ENCODE measurements at places on chromosomes 5 and 9.

DNA sequence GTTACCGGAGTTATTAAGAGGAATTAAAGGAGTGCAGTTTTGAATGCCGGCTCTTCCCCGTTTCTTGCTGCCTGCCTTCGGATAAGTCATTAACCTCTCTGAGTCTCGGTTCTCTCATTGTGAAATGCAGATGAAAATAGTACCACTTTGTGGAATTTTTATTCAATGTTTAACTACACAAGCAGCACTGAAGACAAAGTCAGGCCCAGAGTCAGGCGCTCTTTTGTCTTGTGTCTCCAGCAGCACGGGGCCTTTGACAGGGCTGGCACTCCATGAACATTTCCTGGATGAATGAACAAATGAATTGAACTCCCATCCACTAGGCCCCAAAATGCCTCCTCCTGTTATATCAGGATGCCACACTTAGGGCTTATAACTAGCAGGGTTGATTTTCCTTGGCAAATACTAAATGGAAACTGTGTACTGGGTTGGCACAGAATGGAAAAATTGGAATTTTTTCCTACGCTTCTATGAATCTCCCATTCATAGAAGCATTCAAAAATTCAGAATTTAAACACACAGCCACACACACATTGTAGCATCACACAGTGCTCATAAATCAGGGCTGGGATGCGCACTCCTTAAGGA is 332.8 kb downstream of the MLLT3 start:
- no peak for DNase-seq

- DNase-seq = no peak
Measured at GRCh38 chr9:134383148-134383547, 56.9 kb downstream of the RXRA start.

DNA sequence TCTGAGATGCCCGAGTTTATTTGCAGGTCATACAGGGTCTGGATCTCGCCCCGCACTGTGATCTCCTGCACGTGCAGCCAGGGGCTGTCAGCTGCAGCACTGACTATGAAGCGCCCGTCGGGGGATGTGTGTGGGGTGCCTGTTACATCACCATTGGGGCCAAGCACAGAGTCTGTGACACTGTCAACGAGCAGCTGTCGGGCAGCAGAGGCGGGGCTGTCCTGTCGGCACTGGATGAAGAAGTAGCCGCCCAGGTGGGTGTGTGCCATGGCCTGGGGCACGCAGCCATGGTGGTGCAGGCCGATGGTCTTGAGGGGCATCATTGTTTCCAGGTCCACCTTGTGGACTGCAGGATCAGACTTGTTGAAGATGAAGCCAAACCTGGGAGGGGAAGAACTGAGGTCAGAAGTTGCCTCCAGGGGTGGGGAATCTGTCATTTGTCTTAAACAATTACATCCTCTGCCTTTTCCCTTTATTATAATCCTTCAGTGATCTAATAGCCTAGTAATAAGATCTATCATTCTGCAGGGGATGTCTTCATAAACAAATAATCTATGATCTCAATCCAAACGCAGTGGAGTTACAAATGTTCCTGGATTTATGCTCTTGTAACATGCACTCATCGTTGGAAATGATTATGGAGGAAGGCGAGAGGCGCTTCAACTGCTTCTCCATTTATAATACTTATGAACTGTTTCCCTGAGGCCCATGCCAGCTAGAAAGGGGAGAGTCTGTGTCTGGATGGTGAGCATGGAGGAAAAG is 147.8 kb downstream of the HSPA4 start:
- DNase-seq = no peak

GRCh38 chr9:83800236-83801033 is 17.1 kb downstream of the GKAP1 start:
- no peak for DNase-seq

- no peak for DNase-seq
Measured at GRCh38 chr5:112583166-112583565, 154.5 kb upstream of the APC start.

GRCh38 chr5:72302171-72302570 is 17.9 kb downstream of the MRPS27 start:
- DNase-seq = no peak

- no peak for DNase-seq
Measured at GRCh38 chr5:150441813-150442698, 7.5 kb downstream of the RPS14 start.

DNA sequence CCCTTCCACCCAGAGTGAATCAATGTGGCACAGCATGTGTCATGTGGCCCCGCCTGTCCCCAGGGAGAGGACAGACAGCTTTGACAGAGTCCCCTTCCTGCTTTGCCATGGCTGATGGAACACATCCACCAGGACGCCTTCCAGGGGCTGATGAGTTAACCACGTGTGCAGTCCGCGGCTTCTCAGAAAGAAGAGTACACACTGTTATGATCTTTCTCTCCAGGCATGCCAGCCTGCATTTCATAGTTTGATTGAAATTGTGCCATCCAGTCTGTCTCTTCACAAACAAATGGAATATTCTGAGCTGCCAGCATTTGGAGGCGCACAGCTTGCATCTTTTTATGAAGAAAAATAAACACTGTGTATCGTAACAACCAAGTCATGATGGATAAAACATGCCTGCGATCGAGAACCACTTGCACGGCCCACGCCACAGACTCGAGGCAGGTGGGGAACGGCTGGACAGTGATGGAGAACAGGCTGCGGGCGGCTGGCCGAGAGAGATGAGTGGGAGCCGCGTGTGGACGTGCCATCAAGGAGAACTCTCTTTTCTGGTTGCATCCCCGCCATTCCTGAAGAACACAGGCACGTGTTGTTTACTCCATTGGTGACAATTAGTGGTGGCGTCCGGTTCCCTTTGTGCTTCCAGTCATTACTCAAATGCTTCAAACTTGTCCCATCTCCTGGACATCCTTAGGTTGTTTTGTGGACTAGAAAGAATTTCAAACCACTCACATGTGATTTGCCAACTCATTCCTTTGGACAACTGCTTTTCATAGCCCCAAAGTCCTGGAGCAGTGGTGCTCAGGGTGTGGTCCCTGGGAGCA is 220.2 kb downstream of the AGTPBP1 start:
- no peak for DNase-seq

- DNase-seq = no peak
Measured at GRCh38 chr5:95938766-95939165, 22.9 kb downstream of the ELL2 start.

GRCh38 chr9:36031774-36032555 is 4.7 kb upstream of the RECK start:
- DNase-seq = no peak

DNA sequence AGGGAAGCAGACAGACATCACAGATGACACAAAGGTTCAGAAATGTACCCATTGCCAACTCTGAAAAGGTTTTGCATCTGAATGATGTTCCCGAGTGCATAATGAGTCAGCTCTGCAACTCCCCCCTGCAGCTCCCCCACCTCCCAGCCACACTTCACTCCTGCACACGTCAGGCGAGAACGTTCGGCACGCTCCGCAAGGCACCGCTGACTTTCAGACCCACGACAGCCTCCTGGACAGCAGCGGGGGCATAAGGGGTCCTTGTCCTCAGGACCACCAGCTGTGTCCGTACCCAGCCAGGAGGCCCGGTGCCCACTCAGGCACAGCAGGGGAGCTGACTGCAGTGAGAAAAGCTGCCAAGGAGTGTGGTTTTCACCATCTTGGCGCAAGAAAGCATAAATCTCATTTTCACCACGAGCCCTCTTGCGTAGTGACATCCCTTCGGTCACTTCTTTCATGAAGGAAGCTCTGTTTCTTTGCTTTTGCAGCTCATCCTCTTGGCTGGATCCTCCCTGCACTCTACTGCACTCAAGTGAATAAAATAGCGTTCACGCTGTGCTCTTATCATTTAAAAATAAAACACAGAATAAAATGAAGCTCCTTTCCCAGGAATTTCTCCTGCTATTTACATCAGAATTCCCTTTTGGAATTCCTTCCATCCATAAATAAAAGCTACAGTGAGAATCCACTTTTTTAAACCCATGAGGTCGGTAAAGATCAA is 9.9 kb downstream of the GFPT2 start:
- no peak for DNase-seq

GRCh38 chr9:134271338-134272301 is 54.6 kb upstream of the RXRA start:
- no peak for DNase-seq

DNA sequence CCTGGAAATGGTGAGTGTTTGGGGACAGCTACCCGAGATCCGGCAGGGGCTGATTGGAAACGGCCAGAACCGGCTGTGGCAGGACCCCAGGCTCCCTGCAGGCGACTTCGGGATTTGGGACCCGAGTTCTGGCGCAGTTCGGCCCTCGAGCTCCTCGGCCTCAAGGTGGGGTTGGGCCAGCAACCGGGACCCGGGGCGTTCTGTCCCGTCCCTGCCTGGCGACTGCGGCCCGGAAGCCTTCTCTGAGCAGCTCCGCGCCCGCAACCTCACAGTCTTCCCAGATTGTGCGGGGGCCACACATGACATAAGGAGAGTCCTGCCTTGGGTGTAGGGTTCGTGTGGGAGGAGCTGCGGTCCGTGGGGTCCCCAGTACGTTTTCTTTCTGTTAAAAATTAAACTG is 23.2 kb upstream of the NEURL1B start:
- DNase-seq = no peak

DNA sequence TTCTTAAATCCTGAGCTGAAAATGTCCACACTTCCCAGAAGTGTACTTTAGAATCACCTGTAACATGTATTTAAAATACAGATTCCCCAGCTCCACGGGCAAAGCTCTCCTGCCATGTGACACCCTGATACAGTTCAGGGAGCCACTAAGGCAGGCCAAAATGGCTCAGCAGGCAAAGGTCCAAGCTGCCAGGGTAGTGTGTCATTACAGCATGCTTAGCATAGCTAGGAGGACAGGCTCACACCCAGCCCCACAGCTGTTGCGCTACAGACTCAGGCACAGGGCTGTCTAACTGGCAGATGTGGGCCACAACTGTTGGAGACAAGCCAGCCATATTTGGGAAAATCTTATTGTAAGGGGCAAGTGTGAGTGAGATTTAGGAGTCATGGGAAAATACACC is 73.0 kb downstream of the C9orf85 start:
- DNase-seq = no peak

GRCh38 chr5:91840412-91840811 is 457.3 kb upstream of the ARRDC3 start:
- no peak for DNase-seq

- DNase-seq = no peak
Measured at GRCh38 chr9:32413424-32413823, 29.0 kb downstream of the ACO1 start.

- no peak for DNase-seq
Measured at GRCh38 chr9:71690063-71690688, 78.1 kb downstream of the CEMIP2 start.

GRCh38 chr9:1048231-1048619 is 1.9 kb upstream of the DMRT2 start:
- DNase-seq = no peak

- DNase-seq = no peak
Measured at GRCh38 chr5:136909906-136910305, 544.6 kb upstream of the TRPC7 start.

DNA sequence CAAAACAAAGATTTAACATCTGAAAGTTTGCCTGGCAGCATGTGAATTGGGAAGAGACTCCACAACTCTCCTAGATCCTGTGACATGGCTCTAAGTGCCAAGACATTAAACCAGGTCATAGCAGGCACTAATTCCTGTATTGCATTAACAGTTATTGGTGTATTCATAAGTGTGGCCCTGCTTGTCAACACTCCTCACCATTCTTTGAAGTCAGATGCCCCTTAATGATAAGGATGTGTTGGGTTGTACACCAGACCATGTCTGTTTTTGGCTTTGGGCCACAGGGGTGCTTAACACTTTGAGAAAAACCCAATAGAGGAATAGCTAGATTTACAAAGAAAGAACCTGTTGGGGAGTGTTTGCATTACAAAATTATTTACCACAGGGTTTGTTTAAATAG is 43.4 kb upstream of the PDE8B start:
- DNase-seq = no peak

- DNase-seq = no peak
Measured at GRCh38 chr5:4576161-4576748, 563.9 kb upstream of the ADAMTS16 start.

DNA sequence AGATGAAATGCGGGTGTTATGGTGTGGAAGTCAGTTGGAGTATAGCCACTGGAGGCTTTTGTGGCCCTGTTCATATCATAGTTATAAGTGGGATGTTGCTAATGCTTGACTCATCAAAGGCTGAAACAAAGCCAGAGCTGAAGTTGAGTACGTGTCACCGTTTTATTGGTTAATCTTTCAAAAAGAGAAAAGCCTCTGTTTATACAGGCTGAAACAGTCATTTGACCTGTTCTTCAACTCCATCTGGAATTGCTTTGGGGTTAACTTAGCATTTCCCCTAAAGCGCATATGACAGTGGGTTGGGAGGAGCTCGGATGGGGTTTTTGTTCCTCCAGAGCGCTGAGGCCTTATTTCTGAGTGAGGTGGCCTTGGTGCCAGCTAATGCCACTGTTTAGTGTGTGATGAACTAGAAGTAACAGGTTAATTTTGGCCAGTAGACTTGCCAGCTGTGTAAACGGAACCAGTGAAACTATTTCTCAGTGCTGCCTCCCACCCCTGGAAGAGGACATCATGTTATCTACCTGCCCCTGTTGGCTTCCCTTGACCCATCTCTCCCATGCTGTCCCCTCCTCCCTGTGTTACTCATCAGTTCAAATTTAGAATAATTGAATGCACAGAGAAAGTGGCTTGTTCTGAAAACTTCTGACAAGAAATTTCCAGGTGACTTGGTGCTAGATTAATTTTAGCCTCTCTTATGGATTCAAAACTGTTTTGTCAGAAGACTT is 34.2 kb downstream of the MTAP start:
- no peak for DNase-seq

GRCh38 chr5:87912419-87912818 is 356.2 kb downstream of the TMEM161B start:
- no peak for DNase-seq

DNA sequence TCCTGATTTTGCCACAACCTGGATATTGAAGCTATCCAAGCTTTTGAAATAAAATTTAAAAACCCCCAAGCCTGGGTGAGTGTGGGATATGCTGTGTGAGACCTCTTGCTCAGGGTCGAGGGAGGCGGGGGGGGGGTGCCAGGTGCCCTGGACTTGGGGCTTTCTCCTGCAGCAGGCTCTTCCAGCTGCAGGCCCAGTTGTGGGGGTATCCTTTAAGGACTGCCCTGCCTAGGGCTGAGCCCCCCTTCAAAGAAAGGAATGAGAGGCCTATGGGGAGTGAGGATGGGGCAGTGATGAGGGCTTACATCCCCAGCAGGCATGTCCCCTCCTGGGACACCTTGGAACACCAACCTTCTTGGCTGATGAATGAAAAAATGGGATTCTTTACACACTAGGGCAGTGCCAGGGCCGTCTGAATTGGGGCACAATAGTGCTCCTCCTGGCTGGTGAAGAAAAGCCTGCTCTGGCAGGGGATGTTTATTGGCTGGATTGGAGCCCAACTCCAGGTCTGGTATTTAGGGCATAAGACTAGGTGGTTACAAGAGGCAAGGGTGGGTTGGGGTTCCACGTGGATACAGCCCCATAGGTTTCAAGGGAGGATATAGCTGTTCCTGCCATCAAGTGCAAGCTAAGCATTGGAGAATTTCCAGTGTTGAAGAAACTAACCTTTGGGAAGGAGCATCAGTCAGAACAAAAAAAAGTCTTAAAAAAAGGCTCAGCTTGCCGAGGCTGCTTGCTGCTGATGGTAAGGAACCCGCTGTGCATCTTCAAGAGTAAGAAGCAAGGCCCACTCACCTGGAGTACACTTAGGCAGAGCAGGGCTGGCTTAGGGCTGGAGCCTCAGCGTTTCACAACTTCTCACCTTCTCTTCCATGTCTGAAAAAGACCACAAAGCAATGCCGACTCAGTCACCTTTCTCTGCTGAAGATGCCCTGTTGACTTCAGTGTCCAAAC is 7.0 kb downstream of the HNRNPAB start:
- no peak for DNase-seq

GRCh38 chr9:37201581-37201980 is 81.2 kb downstream of the ZCCHC7 start:
- DNase-seq = no peak

GRCh38 chr9:4686112-4686511 is 6.7 kb downstream of the CDC37L1 start:
- DNase-seq = no peak

Measured in activated effector memory CD4-positive, alpha-beta T cell treated with anti-CD3 and anti-CD28 coated beads, Interleukin-2, amount 50 U/mL, for 16 hours (primary cell).